ENCODE measurements at places on chromosomes 7 and 10.

- no peak for DNase-seq
These were observed 92.9 kb downstream of the MYL10 start for GRCh38 chr7:101536232-101536631.

DNA sequence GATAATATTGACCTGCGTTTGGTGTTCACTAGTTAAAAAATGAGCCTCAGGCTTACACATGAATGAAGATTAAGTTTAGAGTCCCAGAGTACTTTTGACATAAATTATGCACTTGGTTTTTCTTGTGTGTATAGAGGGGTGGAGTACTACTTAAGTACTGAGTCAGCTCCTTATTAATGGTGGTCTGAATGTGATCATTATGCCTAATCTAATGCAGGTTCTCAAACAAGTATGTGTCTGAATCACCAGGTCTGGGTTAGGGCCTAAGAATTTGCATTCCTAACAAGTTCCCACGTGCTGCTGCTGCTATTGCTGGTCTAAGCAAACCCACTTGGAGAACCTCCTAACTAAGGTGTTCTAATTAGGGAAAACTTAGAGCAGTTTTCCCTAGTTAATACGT lies 30.7 kb upstream of the STOX1 start:
- DNase-seq, result no peak

GRCh38 chr10:19974138-19974537 lies 157.9 kb downstream of the PLXDC2 start:
- DNase-seq, result no peak

- DNase-seq, result no peak
These were observed 53.8 kb upstream of the SLF2 start for GRCh38 chr10:100858747-100859483.

GRCh38 chr10:76315240-76315639 lies 883.8 kb downstream of the LRMDA start:
- DNase-seq, result no peak

GRCh38 chr10:131568866-131569265 lies 257.3 kb upstream of the TCERG1L start:
- no peak for DNase-seq

DNA sequence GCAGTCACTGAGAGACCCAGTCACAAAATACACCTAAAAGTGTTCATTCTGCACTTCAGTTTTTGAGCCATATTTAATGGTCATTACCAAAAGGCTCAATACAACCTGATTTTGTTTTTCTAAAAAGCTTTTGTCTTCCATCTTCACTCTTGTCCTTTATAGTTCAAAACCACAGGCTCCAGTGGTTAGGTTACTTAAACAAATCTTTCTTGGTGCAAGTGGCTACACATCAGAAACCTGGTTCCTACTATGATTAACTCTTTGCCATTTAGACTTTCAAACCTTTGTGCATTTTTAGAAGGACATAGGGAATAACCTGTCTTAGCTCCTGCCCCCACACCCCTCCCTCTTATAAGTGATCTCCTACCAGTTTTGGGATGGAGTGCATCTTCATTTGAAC lies 135.8 kb downstream of the STRA8 start:
- DNase-seq, result no peak

Measured in SW 1271 (cell line).